GM04504 (cell line): ENCODE measurements at places on chromosomes 3 and 15.

DNA sequence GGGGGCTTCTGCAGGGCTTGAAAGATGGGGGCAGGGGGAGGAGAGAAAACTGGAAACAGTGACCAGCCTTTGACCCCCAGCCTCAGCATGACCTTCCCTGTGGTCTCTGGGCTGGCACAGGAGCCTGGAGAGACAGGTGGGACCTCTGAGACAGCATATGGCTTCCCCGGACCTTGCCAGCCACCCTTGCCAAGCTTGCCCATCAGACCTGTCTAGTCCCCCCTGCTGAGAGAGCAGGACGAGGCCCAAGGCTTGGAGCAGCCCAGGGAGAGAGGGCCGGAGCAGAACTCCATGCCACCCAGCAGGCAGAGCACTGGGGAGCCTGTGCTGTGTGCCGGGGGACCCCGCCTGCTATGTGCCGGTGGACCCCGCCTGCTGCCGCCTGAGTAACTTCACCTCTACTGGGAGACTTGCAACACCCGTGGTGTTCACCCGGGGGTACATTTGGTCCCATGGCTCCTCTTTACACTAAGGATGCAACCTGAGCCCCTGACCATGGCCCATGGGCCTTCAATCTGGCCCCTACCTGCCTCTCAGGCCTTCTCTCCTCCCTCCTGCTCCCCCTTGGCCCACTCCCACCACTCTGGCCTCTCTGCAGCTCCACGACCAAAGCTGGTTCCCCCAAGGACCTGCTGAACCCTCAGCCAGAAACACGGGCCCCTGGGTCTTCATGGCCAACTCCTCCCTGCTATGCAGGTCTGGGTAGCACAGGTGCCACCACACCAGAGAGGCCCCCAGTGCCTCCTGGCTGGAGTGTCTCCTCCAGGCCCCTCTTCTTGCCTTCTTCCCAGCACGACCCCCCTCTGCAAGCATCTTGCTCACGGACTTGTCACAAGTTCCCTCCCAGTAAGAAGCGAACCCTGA lies 21.1 kb upstream of the SLC41A3 start:
- DNase-seq = no peak

- no peak for DNase-seq
Measured at GRCh38 chr3:47747558-47747957, 34.1 kb downstream of the SMARCC1 start.

GRCh38 chr3:131223373-131224289 lies 157.9 kb upstream of the NUDT16 start:
- DNase-seq = no peak

DNA sequence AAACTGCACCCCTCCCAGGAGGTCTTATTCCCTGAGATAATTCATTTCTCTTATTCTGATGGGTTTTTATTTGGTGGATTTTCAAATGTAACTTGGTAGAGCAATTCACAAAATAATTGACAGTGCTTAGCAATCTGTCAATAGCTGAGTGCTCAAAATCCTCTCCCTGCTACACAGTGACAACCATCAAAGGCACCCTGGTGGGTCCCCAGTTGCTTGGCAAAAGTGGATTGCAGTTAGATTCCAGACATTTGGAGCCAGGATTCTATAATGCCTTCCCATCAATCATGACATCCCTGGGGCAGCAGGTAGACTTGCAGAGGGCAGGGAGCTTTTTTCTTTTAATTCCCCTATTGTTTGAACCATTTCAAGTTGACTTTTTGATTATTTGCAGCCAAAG lies 59.0 kb downstream of the FHIT start:
- DNase-seq = no peak

DNA sequence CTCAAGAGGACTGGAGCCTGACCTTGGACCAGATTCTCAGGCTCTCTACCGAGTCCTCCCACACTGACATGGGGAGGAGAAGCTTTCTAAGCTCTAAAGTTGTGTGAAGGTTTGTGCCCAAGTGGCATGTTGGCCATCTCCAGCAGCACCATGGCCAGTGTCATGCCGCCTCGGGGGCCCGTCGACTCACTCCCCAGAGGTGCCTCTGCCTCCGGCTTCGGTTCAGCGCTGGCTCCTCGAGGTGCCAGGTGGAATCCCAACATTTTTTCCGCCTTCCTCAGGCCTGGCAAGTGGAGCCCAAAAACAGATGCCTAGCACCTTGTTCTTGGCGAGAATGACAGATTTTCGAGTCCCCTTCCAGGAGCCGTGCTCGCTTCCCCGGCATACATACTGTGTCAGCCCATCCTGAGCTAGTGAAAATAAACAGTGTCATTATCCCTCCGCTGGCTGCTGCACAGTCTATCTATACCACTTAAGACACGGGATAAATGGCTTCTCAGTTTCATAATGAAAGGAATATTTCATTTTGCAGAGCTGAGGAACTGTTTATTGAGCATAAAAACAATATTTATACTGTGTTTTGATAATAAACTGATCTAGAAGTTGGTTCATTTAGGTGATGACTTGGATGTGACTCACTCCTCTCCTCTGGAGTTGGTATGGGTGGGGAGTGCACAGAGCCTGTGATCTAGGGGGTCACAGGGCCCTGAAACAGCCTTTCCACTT lies 328.5 kb upstream of the TLE3 start:
- DNase-seq = no peak

GRCh38 chr3:190003068-190003467 lies 117.6 kb downstream of the P3H2 start:
- no peak for DNase-seq

DNA sequence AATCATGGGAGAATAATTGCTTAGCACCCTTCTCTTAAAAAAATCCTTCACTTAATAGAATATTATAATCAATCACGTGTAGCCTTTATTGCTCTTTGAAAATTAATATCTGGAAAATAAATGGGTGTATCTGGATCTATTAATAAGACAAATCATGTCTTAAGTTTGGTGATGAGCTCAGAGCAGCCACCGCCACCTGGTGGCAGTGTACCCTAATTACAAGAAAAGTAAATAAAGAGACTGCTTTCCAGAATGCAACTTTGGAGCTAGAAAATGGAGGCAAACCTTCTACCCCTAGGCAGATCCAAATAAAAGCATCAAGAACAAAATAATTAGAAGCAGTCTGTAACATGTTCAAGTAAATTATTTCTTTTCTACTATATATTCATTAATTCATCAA lies 43.5 kb downstream of the EPHB1 start:
- DNase-seq = no peak

DNA sequence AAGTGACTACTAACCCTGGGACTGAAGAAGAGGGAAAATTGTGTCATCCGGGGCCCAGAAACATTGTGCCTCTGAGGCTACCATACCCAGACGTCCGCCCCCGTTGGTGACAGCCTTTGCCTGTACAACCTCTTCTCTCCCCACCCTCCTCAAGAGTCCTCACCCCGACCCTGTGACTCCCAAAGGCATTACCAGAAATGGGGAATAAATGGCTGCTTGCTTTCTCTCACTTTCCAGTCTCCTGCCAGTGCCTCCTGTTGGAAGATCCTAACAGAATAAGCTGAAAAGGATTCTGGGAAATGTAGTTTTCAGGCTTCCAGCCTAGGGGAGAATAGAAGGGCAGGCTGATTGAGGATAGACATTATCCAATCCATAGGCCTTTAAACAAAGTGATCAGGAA lies 30.8 kb upstream of the SLC25A36 start:
- DNase-seq = no peak

DNA sequence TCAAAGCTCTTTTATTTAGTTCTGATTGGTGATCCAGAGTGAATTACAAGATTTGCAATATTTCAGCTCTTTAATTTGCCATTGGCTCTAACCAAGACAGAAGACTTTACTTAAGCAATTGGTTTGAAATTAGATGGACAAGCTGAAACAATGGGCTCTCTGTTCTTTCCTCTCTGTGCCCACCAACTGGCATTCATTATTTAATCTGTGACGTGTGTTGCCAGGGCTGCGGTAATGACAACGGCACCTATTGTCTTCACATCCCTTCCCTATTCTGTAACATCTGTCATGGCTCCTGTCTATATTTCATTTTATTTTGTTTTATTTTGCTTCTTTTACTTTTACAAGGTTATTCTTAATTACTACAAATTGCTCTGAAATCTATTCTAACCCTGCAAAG lies 33.9 kb downstream of the PLD1 start:
- DNase-seq = no peak

DNA sequence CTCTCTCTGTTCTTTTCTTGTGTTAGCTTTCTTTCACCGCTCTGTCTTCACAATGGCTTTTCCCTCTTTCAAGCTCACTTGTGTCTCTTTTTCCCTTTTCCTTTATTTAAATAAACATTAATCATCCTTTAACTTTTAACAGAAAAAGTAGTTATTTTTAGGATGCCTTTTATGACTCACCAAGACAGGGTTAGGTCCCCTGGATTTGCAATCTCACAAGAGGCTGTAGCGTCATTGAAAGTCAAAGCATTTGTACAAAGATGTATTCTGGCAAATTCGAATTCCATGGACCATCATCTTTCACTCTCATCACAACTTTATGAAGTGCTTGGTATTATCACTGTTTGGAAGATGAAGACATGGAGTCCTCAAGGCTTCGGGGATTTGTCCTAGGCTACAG lies 34.8 kb upstream of the MCTP2 start:
- DNase-seq = no peak

DNA sequence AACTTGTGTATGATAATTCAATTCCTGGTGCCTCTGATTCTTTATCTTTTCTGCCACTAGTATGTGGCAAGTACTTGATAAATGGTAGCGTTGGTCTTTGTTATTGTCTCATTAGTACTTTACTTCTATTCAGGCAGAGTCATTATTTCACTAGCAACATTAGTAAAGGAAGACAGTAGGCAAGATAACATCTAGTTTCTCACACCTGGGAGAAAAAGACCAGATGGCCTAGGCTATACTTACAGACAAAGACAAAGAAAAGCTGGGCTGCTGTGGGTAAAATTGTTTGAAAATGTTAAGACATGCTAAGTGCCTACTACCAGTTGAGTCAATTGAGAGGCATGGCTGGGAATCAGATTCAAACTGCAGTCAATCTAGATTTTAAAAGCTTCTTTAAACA lies 198.7 kb upstream of the CMC1 start:
- DNase-seq = no peak

DNA sequence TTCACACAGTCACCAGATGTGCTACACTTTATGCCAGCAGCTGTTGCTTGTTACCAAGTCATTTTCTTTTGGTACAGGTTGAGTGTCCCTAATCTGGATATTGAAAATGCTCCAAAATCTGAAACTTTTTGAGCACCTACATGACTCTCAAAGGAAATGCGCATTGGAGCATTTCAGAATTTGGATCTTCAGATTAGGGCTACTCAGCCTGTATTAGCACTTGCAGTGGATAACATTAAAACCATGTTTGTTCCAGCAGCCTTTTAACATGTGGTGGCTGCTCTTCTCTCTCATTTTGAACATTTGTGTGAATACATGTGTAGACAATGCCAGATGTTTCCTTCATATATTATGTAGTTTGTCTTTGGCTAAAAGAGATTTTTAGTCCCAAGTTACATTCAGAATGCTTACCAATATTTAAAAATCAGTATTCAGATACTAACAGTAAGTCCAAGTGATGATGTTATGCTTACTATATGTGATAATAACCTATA lies 230.9 kb upstream of the UBE2E1 start:
- no peak for DNase-seq

DNA sequence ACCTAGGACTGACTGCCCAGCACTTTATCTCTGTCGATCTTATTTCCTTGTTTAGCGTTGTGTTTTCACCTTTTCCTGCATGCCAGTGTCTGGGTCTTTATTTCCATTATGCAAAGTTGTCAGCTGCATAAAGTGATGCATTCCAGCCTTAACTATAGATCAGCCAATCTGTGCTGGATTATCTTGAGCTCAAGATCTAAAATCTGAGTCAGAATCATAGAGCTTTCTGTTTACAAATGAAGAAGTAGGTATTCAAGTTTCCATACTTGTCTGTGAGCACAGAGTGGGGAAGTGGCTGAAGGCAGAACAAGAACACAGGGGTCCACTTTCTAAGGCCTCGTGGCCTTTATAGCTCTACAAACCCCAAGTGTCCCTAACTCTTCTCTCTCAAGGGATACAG lies 82.4 kb upstream of the PLCL2 start:
- DNase-seq = no peak

DNA sequence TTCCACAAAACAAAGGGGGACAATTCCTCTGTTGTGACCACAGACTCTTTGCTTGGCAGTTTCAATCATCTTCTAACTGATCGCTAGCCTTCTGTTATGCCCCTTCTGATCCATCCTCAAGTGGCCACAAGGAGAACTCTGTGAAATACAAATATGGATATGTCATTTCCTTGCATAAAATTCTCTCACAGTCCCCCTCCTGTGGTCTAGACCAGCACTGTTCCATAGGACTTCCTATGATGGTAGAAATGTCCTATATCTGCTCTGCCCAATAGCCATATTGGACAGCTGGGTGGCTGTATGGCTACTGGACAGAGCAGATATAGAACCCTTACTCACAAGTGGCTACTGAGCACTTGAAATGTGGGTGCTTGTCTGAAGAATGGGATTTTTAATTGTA lies 25.9 kb upstream of the SNRK start:
- DNase-seq = no peak

GRCh38 chr3:6861625-6862000 lies 698 bp downstream of the GRM7 start:
- no peak for DNase-seq

- DNase-seq = no peak
Measured at GRCh38 chr3:138351916-138352550, 3.7 kb downstream of the MRAS start.

DNA sequence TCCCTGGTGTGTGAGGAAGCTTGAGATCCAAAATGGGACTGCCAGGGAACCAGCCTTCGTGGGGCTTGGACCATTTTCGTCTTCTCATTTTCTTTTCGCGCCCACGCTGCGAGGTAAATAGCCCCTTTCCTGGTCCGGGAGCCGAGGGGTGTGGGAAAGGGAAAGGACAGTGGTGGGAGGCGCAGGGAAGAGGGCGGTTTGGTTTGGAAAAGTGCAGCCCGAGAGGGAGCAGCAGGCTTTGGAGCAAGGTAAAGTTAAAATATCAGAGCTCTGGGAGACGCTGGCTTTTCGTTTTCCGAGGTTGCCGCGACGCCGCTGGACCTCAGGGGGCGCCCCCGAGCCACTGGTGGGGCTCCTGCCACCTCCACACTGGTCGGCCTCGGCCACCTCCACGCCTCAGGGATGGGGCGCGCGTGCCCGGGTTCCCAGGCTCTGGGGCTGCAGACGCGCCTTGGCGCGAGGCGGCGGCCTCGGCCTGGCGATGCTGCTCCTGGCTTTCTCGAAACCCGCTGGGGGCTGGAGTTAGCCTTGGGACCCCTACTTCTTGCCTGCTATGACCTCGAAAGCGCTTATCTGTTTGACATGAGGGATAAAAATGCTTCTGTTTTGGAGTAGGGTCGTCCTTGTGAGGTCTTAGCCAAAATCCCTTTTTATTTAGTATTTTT lies 3.2 kb downstream of the PTPRG start:
- DNase-seq = peak; percentile 55
